ENCODE measurements at places on chromosomes 7 and 10. TPM values are rescaled to one million over a fixed set of nuclear protein-coding genes. Genes with fewer than 3 reads are reported as not detected.

- DNase-seq: no peak
Measured at GRCh38 chr7:130430115-130430514, 10.7 kb downstream of the CEP41 start.

- peak; percentile 67 for DNase-seq
Measured at GRCh38 chr7:100682991-100683658, 9.6 kb downstream of the GNB2 start.

GRCh38 chr7:88775838-88776237 is 16.3 kb downstream of the ZNF804B start:
- DNase-seq: no peak

Gene SUN3
- polyA plus RNA-seq: not detected

Gene PLXDC2
- 5.5 TPM for polyA plus RNA-seq

- DNase-seq: no peak
Measured at GRCh38 chr7:29572558-29572957, 8.9 kb downstream of the PRR15 start.

GRCh38 chr7:150944066-150945042 is 33.8 kb downstream of the KCNH2 start:
- no peak for DNase-seq

Gene IL2RA
- polyA plus RNA-seq: 0.18 TPM

DNA sequence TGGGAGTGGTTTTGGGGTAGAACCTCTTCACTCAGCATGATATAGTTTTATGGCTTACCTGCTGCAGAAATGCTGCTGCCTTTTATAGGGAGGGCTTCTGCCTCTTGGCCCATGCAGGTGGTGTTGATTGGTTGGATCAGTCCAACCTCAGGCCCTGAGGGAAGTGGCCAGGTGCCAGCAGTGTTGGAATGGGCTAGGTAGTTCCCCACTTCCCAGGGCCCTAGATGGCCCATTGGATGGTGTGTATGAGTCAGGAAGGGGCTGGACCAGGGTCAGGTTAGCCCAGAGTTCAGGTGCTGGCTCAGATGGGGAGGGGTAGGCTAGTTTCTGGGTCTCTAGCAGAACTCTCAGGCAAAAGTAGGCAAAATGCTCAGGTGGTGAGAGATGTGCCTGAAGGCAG is 455.5 kb downstream of the CCSER2 start:
- no peak for DNase-seq

DNA sequence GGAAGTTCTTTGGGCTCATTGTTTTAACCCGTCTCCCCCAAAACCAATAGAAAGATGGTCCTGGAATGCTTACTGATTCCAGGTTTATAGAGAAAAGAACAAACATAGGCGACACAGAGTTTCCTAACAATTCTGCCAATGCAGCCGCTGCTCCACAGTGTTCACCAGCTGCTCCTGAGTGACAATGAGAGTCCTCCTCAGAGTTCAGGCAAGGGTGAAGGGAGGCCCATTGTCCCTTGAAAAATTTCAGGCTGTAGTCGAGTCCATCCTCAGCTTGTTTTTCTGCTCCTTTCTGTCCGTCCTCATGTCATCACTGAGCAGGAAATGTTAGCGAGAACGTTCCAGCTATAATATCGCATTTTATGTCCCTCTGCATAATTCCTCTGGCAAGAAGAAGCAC is 537.6 kb downstream of the TCERG1L start:
- no peak for DNase-seq

GRCh38 chr7:98294798-98295382 is 13.4 kb downstream of the BRI3 start:
- peak; percentile 39 for DNase-seq

Gene GIMAP7
- 36.1 TPM for polyA plus RNA-seq

- DNase-seq: no peak
Measured at GRCh38 chr7:149869867-149870266, 3.9 kb upstream of the ATP6V0E2 start.

DNA sequence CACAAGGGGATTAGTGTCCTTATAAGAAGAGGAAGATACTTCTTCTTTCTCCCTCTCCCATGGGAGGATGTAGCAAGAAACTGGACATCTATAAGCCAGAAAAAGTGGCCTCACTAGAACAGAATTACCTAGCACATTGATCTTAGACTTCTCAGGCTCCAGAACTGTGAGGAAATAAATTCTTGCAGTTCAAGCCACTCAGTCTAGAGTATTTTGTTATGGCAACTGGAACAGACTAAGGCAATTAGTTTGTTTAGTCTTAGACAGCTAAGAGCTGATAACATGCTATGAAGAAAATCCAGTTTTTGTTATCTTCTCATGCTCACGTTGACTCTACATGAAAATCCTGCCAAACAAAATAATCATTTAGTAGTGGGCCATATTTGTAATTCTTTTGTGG is 627.6 kb upstream of the PHF14 start:
- no peak for DNase-seq

DNA sequence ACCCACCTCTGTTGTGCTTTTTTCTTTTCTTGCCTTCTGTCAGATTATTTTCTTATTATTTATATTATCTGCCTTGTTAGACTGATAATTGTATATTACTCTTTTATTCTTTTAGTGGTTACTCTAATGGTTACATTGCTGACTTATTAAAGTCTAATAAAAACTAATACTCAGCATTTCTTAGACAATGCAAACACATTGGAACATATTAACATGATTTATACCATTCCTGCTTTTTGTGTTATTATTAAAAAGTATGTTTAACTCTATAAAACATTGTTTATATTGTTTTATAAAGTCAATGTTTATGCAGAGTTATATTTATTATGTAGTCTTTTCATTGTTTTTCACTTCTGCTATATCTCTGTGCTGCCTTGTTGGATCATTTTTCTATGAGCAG is 68.0 kb upstream of the CACNA2D1 start:
- DNase-seq: no peak

DNA sequence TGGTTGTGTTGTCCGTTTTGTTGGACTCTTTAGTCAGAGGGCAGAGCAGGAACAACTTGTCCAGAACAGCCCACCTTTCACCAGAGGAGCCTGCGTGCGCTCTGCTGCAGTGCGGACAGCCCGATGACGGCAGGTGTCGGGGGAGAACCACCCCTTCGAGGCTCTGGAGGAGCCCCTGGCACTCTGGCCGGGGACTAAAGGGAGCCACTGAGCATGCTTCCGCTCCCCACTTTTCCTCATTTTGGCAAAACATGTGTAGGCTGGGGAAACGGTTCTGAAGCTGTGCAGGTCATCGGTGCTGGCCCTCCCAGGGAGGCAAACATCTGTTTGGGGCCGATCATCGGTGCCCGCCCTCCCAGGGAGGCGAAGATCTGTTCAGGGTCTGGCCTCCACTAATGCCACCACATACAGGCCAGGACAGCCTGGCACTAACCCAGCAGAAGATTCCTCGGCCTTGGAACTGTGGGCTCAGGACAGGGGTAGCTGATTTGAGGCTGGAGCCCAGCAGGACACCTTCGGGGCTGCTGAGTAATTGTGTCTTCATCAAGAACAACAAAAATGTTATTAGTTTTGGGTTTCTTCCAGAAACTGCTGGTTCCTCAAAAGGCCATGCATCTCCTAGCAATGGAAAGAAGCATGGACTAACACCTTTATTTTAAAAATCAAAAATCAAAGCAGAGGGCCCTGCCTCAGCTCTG is 124.4 kb upstream of the TCERG1L start:
- no peak for DNase-seq

DNA sequence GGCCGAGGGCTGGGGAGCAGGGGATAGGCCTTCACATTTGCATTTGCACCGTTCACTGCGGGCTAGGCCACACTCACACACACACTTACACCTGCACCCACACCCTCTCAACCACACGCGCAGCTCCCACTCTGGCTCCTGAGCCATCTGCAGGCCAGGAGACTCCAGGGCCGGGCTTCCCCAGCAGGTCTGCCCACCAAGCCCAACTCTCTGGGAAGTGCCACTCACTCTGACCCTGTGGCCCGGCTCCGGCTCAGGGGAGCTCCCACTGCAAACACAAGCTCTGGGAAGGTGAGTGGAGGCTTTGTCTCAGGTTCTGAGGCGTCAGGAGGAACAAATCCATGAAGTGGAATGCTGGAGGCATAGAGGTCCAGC is 157.9 kb downstream of the NRF1 start:
- no peak for DNase-seq

- no peak for DNase-seq
Measured at GRCh38 chr10:24115403-24115802, 93.5 kb upstream of the KIAA1217 start.

- DNase-seq: no peak
Measured at GRCh38 chr7:90455163-90456030, 14.0 kb upstream of the PTTG1IP2 start.

GRCh38 chr7:142961973-142962926 is at the start of gene KEL:
KEL (minus strand) TSS chr7:142962363; CDS start chr7:142962206, 157 bp downstream.
- no peak for DNase-seq

DNA sequence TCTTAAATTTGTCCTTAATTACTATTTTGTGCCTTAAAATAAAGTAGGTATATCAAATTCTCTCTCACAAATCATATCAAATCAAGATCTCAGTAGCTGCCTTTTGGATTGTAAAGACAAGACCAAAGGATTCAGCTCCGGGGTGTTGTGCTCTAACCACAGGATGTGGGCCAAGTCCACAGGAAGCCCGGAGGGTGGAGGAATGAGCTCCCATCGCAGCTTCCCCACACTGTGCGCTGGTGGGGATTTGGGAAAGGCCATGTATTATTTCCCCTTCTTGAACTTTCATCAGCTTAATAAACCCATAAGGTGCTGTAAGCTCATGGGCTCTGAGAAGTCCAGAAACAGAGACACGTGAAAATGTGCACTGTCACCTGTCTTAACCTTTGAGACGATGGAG is 241.6 kb upstream of the TCERG1L start:
- no peak for DNase-seq

GRCh38 chr7:93860261-93860660 is 30.3 kb downstream of the TFPI2 start:
- no peak for DNase-seq

- DNase-seq: no peak
Measured at GRCh38 chr10:20955355-20955893, 58.3 kb upstream of the NEBL start.

- DNase-seq: no peak
Measured at GRCh38 chr10:88066319-88066718, 202.9 kb downstream of the PTEN start.

DNA sequence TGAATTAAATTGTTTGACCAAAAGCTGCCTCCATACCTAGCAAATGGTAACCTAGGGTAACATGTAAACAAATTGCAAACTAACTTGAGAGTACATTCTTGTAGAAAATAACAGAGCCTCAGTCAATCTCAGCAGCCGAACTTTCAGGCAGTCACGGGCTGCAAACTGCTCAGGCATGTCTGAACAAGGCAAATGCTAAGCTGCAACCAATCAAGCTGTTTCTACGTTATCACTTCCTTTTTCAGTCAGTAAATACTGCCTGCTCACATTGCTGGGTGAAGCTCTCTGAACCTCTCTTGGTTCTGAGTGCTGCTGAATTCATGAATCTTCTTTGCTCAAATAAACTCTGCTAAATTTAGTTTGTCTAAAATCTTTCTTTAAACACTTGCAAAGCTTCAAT is 1212.4 kb downstream of the SORCS1 start:
- DNase-seq: no peak

Gene CPVL
- polyA plus RNA-seq: 3.2 TPM

Gene ZNF775
- polyA plus RNA-seq: 4.5 TPM

DNA sequence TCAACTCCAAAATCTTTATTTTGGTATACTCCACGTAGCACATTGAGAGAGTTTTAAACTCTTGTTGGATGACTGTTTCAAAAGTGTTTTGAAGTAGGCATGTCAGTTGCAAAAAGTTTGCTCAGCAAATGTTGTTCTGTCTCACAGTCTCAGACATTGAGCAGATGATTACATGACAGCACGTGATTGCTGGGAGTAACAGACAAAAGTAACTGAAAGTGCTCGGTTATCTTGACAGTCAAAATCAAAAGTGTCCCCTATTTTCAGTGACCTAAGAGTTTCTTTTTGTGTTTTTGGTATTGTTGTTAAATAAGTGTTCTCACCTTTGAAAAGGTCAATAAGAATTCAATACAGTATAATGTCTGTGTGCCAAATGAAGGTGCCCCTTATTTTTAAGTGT is 84.3 kb downstream of the CFTR start:
- no peak for DNase-seq

DNA sequence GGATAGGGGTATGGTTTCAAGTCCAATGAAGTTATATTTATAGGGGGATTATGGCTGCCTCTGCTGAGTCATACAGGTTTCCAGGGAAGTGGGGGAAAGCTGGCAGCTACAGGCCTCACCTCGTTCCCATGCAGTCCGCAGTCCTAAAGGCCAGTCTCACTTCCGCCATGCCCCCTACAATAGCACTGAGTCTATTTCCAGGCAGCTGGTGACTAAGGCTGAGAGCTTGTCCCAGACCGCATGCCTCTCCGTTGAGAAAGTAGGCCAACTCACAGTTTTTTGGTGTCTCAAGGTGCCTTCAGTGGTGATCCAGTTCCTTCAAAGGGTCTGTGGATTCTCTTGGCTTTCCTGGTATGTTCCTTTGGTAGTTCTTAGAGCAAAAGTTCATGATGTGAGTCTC is 203.9 kb upstream of the GLI3 start:
- DNase-seq: no peak
